ENCODE measurements at places on chromosomes 11 and 22.

- H3K27me3 ChIP-seq, result no peaks in the 10 kb centered on the region
- H3K27ac ChIP-seq, result no peak overlapping the region
- no peaks in the 10 kb centered on the region for H3K36me3 ChIP-seq
- H3K4me3 ChIP-seq, result no peak overlapping the region
These were observed 115.4 kb downstream of the OSBP2 start for GRCh38 chr22:30810105-30810504.

DNA sequence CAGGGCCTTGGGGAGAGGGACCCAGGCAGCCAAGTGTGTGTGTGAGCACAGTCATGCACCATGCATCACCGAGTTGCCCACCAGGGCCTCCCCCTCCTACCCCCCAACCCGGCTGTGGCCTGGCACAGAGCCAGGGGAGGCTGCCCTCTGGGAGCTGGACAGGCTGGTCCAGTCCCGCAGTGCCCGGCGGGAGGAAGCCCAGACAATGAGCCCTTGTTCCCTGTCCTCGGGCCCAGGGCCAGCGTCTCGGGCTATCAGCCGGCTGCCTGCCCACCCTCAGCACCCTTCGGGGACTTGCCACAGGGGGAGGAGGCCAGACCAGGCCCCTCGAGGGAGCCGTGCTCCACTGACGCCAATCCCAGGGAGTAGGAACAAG, 4.5 kb downstream of the LRRC75B start:
- no peak for DNase-seq
- no peaks in the 10 kb centered on the region for H3K36me3 ChIP-seq
- H3K4me1 ChIP-seq, result no peaks in the 10 kb centered on the region
- no peak overlapping the region for H3K4me3 ChIP-seq
- H3K27me3 ChIP-seq, result no peaks in the 10 kb centered on the region

DNA sequence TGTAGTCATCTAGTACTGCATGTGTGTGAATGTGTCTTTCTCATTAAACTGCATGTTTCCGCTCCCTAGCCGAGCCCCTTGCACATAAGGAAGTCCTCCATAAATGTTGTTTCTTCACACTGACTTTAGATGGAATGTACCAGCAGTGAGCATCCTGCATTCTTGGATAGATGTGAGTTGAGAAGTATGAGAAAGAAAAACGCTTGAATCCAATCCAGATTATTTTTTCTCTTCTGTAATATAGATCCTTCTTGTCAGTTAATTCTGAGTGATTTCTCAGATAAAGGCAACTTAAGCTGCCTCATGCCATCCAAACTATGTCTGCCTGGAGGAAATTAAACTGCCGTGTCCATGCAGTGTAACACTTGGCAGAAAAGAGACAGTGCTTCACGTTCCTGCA, 268.1 kb upstream of the ISX start:
- DNase-seq, result no peak
- no peak overlapping the region for H3K27ac ChIP-seq
- no peaks in the 10 kb centered on the region for H3K4me1 ChIP-seq
- H3K4me3 ChIP-seq, result no peak overlapping the region
- H3K27me3 ChIP-seq, result no peaks in the 10 kb centered on the region

DNA sequence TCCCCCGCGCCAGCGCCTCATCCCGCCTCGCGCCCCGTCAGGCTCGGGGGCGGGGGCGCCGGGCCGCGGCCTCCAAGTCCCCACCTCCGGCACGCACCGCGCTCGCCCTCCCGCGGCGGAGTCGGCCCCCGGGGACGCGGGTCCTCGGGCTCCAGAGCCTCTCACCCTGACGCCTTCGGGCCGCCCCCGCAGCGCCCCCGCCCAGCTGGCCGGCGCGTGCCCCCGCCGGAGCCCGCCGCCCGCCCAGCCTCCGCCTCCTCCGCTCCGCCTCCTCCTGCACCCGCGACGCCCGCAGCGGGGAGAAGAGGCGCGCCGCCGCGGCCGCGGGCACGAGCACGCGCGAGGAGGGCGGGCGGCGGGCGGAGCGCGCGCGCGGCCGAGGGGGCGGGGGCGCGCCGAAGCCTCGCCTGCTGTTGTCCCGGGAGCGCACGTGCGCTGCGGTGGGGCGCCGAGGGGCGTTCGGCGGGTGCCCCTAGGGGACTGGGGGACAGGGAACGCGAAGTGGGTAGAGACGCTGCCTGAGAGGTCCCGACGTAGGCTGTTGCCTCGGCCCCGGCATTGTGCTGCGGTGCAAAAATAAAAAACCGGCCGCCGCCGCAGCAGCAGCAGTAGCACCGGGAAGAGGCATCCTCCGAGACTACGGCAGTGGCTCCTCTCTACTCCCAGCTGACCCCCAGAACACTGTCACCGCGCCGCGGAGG, 87.4 kb upstream of the ARHGAP32 start:
- H3K27me3 ChIP-seq, result peaks cover 2% of the 10 kb centered on the region
- H3K4me1 ChIP-seq, result peaks cover 11% of the 10 kb centered on the region
- no peaks in the 10 kb centered on the region for H3K36me3 ChIP-seq
- H3K27ac ChIP-seq, result no peak overlapping the region
- DNase-seq, result no peak

- H3K36me3 ChIP-seq, result no peaks in the 10 kb centered on the region
- no peak for DNase-seq
- H3K4me1 ChIP-seq, result no peaks in the 10 kb centered on the region
- no peaks in the 10 kb centered on the region for H3K27me3 ChIP-seq
- H3K4me3 ChIP-seq, result no peak overlapping the region
These were observed 117.3 kb downstream of the CYP2R1 start for GRCh38 chr11:14774721-14775120.

- no peaks in the 10 kb centered on the region for H3K4me1 ChIP-seq
- H3K36me3 ChIP-seq, result no peaks in the 10 kb centered on the region
- no peaks in the 10 kb centered on the region for H3K27me3 ChIP-seq
- DNase-seq, result no peak
- no peak overlapping the region for H3K27ac ChIP-seq
- no peak overlapping the region for H3K4me3 ChIP-seq
These were observed 439.1 kb downstream of the ETS1 start for GRCh38 chr11:128148208-128148607.

- H3K27me3 ChIP-seq, result no peaks in the 10 kb centered on the region
- no peaks in the 10 kb centered on the region for H3K36me3 ChIP-seq
- H3K4me1 ChIP-seq, result peaks cover 7% of the 10 kb centered on the region
- no peak for DNase-seq
These were observed 4.1 kb downstream of the TMEM80 start for GRCh38 chr11:699753-700152.

- no peaks in the 10 kb centered on the region for H3K27me3 ChIP-seq
- peaks cover 3% of the 10 kb centered on the region for H3K36me3 ChIP-seq
- H3K4me3 ChIP-seq, result no peak overlapping the region
- no peak overlapping the region for H3K27ac ChIP-seq
- no peak for DNase-seq
These were observed 56.2 kb downstream of the DENND5A start for GRCh38 chr11:9208726-9209501.

GRCh38 chr11:101862391-101863233, 52.2 kb upstream of the CEP126 start:
- no peaks in the 10 kb centered on the region for H3K36me3 ChIP-seq
- H3K4me3 ChIP-seq, result no peak overlapping the region
- DNase-seq, result no peak
- H3K27me3 ChIP-seq, result no peaks in the 10 kb centered on the region
- H3K4me1 ChIP-seq, result no peaks in the 10 kb centered on the region
- H3K27ac ChIP-seq, result no peak overlapping the region

- H3K4me1 ChIP-seq, result no peaks in the 10 kb centered on the region
- no peak overlapping the region for H3K27ac ChIP-seq
These were observed 983.3 kb downstream of the OPCML start for GRCh38 chr11:132549001-132549400.

GRCh38 chr11:86699040-86699791, 26.8 kb upstream of the ME3 start:
- H3K4me1 ChIP-seq, result no peaks in the 10 kb centered on the region
- H3K36me3 ChIP-seq, result no peaks in the 10 kb centered on the region
- no peak overlapping the region for H3K4me3 ChIP-seq
- H3K27ac ChIP-seq, result no peak overlapping the region
- H3K27me3 ChIP-seq, result no peaks in the 10 kb centered on the region
- DNase-seq, result no peak

Data from H1 (cell line).